ENCODE measurements at places on chromosomes 2 and 18.

DNA sequence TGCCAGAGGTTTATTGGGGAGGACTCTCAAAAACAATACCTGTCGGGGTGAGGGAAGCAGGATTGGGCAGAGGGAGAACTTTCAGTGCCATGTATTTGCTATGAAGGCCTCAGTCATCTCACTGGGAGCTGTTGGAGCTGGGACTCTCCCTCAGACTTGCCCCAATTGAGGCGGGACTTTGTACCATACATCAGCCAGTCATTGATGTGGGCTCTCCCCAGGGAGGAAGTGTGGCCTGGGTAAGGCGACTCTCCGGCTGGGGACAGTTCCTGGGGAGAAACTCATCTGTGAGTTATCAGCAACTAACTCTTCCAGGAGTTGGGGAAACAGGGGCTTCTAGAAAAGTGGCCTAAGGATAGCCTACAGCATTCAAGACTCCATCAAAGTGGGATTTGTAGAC, 66.5 kb downstream of the FTCDNL1 start:
- no peak for DNase-seq

DNA sequence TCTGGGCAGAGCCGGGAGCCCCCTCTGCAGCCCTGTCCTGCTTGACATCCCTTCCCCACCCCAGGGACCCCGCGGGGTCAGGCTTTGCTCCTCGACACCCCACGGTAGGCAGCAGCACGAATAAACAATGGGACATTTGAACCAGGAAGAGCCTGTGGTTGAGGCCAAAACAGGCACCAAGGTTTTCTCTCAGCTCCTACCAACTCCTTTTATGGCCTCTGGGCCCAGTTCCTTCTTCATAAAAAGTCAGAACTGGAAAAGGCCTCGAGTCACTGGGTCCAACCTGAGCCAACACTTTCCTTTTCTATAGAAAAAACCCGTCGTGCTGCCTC, 20.6 kb downstream of the TEX44 start:
- DNase-seq, result no peak

DNA sequence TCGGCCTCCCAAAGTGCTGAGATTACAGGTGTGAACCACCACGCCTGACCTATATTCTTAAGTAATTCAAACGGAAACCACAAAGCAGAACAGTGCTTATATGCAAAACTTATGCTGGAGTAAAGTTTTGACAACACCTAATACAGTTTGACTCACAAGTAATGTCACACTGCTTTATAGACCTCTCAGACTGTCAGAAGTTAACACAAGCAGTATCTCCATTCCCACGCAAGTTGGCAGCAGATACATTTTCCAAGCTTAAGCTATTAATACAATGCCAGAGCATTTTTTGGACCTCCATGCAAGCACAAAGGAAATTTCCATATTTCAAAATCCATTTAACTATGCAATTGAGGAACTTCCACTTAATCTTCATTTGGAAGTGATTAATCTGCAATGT, 21.0 kb upstream of the SANBR start:
- peak; percentile 15 for DNase-seq

DNA sequence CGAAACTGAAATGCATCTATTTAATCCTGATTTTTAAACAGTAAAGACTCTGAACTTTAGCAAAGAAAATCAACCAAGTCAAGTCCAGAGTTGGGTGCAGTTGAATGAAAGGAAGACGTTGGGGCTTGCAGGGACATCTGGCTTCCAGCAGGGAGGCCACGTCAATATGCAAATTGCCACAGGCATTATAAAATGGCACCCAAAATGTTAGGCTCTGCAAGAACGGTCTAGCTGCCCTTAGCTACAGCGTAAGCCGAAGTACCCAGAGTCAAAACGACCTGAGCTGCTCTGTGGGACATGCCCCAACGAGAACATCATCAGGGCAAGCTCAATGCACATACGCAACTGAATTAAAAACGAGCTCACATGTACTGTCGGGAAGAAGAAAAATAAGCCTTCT, 30.7 kb downstream of the DOCK10 start:
- DNase-seq, result no peak

DNA sequence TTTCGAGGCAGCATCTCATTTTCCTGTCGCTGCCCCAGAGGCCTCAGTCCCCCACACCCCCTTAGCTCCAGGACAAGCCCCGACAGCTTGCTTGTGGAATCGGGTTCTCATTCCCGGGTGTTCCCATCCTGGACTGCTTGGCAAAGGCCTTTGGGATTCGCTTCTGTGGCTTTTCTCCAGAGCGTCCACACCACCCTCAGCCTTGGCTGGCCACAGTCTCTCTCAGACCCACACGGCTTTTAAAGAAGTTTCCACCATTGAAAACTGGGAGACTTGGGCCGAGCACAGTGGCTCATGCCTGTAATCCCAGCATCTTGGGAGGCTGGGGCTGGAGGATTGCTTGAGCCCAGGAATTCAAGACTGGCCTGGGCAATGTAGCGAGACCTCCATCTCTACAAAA, 2.7 kb downstream of the ESPNL start:
- DNase-seq, result no peak

DNA sequence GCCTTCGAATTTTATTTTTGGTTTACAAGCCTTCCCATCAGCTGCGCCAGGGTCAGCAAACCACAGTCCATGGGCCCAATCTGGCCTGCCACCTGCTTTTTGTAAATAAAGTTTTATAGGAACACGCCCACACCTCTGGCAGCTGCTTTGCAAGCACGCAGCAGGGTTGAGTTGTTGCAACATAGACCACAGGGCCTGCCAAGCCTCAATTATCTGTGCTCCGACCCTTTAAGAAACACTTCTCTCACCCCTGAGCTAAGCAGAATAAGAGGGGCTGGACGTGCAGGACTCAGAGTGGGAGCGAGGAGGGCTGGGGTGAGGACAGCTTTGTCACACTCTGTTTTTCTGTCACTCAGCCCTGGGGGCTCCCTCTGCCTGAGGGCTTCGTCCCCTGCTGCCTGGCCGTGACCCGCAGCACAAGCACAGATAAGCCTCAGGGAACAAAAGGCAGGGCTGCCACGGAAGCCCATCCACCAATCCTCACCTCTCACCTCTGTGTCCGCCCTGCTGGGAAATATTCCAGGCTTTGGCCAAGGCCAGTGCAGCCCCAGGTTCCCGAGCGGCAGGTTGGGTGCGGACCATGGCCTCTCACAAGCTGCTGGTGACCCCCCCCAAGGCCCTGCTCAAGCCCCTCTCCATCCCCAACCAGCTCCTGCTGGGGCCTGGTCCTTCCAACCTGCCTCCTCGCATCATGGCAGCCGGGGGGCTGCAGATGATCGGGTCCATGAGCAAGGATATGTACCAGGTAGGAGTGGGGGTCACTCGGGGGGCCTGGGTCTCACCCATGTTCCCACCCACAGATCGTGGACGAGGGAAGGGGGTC, at the start of gene AGXT:
Gene AGXT (plus strand): TSS at position 539 of the 823 bp plus-strand sequence. CDS start 42 bp downstream, at position 581.
- no peak for DNase-seq

DNA sequence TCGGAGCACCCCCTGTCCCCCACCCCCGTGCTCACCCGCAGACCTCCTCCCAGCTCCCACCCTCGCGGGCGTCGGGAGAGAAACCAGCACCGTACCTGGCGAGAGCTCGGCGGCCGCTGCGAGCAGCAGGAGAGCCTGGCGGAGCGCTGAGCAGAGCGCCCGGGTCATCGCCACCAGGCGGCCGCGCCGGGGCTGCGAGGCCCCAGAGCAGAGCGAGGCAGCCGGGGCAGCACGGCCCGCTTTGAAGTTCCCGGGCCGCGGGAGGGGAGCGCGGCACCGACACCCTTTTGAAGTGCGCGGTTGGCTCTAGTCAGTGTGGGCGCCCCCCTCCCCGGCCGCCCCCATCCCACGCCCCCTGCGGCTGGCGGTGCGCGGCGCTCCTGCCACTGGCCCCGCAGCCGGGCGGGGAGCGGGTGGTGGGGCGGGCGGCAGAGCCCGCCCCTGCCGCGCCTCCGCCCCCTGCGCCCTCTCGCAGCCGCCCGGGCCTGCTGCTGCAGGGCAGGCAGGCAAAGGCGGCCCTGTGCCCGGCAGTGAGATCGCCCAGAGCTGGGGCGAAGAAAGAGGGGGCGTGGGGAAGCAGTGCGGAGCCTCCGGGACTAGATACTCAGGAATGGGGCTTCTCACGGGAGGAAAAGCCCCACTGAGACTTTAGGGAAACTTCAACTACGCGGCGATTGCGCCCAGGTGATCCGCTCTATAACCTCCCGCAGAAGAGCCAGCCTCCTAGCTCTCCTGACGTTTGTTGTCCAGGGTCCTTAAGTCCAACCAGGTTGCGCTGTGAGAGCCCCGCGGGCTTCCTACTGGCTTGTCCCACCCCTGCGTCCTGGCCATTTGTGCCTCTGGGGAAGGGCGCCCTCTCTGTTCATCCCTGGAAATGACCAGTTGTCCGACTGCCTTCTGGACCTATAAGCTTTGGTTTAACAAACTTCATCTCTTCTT, at the start of gene ACVR1C:
Gene ACVR1C (minus strand): TSS at position 388 of the 939 bp plus-strand sequence. CDS start 220 bp downstream, at position 168.
- peak; percentile 4 for DNase-seq

DNA sequence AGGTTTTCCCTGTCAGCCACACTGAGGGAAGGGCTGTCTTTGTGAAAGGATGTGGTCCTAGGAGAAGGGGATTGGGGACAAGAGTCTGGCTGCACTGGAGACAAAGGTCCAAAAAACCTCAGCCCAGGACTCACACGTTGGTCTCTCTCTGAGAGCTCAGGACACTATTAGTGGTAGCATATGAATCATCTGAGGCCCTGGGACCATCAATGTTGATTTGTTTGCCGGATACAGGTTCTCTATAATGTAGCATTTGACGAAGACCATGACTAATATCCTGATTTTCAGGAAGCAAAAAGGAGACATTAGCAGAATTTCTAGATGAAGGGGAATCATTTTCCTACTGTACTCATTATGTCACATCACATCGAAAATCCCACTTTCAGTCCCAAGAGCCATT, 22.2 kb upstream of the DNAH6 start:
- DNase-seq, result no peak

- DNase-seq, result no peak
Observed at GRCh38 chr18:60202708-60203107, 169.9 kb downstream of the MC4R start.

GRCh38 chr2:109239720-109240119, 110.7 kb downstream of the SH3RF3 start:
- DNase-seq, result no peak

GRCh38 chr18:6885992-6886796, 156.7 kb downstream of the ARHGAP28 start:
- peak; percentile 53 for DNase-seq

DNA sequence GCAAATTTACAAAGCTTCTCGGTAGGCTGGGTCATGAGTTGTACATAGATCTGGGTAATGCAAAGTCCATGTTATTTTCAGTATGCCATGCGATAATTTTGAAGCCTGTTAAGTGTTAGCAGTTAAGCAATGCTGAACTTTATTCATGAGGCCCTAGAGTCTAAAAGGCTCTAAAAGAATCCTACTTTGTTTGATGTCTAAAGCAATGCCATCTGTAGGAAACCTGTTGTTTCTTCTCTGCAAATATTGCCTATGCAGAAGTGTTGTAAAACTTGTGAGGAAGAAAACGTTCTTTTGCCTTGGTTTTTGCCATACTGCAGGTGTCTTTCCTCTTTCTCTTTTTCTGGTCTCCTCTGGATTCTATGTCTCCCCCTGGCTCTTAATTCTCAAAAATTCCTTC, 9.1 kb downstream of the ARHGAP15 start:
- peak; percentile 34 for DNase-seq

DNA sequence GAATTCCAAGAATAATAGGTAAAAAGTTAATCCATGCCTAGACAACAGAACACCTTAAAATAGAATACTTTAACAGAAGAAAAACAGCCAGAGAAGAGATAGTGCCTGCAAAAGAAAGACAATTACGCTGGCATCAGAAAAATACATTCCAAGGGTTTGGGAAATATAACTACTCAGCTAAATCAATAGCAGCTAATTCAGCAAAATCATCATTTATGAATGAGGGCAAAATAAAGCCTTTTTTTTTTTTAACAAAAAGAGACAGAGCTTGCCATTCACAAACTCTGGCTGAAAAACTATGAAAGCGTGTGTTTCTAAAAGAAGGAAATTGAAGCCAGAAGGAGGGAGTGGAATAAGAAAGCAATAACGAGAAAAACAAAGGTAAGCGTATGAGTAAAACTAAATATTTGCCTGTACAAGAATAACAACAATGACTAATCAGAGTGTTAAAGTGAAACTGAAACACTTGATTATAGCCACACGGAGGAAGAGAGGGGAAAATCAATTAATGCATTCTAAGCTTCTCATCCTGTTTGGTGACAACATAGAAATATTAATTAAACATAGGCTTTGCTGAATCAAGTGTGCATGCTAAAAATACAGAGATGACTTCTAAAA, 90.2 kb downstream of the EHD3 start:
- peak; percentile 41 for DNase-seq

DNA sequence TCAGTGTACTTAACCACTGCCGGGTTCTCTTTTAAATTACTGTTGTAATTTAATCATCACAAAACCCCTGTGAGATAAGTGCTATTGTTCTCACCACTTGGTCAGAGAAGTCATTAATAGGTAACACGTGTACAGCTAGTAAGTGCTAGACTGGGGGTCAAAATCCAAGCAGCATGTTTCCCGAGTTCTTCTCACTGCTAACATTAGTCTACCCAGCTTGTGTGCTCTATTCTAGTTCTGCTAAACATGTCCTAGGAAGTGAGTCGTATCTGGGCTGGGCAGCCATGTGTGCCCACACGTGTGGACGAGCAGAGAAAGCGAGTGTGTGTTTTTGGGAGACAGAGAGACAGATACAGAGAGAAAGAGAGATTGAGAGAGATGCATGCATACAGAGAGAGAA, 94.1 kb downstream of the BIN1 start:
- no peak for DNase-seq

- no peak for DNase-seq
Observed at GRCh38 chr2:187959821-187960220, 331.9 kb upstream of the GULP1 start.

- no peak for DNase-seq
Observed at GRCh38 chr2:120650022-120650644, 85.5 kb upstream of the GLI2 start.

DNA sequence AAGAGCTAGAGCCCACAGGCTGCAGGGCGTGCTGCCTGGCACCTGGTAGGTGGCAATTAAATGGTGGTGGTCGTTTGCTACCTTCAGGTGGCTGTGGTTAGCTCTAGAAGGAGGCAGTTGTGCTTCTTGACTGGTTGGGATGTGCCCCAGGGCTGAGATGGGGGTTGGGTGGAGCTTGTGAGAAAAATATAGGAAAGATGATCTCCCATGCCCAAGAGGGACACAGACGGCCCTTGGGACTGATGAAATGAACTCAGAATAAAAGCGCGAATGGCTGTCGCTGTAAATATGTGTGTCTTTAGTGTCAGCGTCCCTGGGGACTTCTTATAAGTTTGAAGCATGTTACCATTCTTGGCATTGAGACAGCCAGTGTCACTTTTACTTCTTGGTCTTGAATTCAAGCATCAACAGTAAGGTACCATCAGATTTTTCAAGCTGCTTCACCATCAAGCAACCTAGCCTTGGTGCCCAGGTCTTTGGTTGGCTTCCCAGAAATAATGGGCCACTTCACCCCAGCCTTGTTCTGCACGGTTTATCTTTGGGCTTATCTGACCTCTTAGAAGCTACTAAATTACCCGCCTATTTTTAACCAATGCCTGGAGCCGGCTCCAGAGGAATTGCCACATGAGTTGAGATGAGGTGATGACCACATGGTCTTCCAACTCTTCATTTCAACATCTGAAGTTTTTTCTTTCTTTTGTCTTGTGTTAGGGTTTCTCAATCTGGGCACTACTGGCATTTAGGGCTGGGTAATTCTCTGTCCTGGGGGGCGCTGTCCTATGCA, 11.9 kb downstream of the LRRFIP1 start:
- DNase-seq, result no peak

GRCh38 chr2:57890464-57890863, 156.1 kb upstream of the VRK2 start:
- DNase-seq, result no peak

Measured in NAMALWA (cell line).